ENCODE measurements at places on chromosomes 3 and 15. TPM values are rescaled to one million over a fixed set of nuclear protein-coding genes. Genes with fewer than 3 reads are reported as not detected.

GOLGA8G gene
- total RNA-seq: not detected

TRH gene
- not detected for total RNA-seq

DNA sequence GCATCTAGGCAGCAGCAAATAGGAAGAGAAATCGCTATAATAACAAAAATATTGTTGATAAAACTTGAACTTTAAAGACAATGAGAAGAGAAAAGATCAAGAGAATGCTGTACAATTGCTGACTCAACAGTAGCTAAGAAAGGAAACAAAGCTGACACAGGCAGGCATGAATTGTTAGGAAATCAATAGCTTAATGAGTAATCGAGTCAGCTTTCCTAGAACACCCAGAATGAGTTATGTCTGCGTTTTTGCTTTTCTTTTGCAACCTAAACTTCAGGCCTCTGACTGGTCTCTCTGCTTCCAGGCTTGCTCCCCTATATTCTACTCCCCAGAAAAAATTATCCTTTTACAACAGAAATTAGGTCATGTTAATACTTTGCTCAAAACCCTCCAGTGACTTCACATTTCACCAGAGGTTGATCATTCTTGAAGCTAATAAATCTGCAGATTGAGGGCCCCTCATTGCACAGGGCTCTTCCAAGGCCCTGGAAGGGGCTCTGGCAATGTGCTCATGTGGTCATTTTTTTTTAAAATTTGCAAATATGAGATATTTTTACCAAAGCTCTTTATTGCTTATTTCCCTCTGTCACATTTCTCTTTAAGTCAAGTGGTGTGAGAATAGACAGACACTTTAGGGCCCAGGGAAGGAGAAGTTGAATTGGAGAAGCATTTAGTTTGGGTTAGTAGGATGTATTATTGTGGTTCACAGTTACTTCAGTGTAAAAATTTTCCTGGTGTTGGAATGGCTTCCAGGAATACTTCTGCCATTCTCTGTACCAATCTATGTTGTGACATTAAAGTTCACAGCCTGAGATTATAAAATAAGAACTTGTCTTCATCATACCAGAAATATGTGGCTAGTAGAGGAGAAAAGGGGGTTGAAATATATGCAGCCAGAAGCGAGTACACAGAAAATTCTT is 116.3 kb downstream of the TMCO5A start:
- H3K4me1 ChIP-seq: no peaks in the 10 kb centered on the region
- DNase-seq: no peak
- no peak overlapping the region for H3K4me3 ChIP-seq
- H3K36me3 ChIP-seq: no peaks in the 10 kb centered on the region
- H3K27ac ChIP-seq: no peak overlapping the region
- no peaks in the 10 kb centered on the region for H3K27me3 ChIP-seq

- H3K27me3 ChIP-seq: no peaks in the 10 kb centered on the region
- H3K4me1 ChIP-seq: no peaks in the 10 kb centered on the region
- DNase-seq: no peak
- H3K4me3 ChIP-seq: no peak overlapping the region
- H3K27ac ChIP-seq: no peak overlapping the region
Measured at GRCh38 chr15:50633653-50634052, 52.9 kb downstream of the TRPM7 start.

DNA sequence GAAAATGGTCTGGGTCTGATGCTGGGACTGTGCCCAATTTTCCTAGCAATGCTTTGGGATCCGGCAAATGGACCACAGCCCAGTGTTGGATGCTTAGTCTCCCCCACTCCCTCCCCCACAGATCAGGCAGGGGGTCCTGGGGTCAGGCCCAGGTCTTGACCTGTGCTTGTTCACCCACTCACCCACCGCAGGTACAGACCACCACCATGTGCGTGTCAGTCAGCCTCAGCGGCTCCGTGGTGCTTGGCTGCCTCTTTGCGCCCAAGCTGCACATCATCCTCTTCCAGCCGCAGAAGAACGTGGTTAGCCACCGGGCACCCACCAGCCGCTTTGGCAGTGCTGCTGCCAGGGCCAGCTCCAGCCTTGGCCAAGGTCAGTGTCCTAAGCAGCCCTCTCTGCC is 10.6 kb downstream of the GRM2 start:
- no peak for DNase-seq
- no peaks in the 10 kb centered on the region for H3K36me3 ChIP-seq
- no peaks in the 10 kb centered on the region for H3K4me1 ChIP-seq

- no peak overlapping the region for H3K27ac ChIP-seq
- no peaks in the 10 kb centered on the region for H3K4me1 ChIP-seq
- no peak for DNase-seq
- H3K4me3 ChIP-seq: no peak overlapping the region
Measured at GRCh38 chr3:72679540-72680198, 168.6 kb downstream of the SHQ1 start.

DNA sequence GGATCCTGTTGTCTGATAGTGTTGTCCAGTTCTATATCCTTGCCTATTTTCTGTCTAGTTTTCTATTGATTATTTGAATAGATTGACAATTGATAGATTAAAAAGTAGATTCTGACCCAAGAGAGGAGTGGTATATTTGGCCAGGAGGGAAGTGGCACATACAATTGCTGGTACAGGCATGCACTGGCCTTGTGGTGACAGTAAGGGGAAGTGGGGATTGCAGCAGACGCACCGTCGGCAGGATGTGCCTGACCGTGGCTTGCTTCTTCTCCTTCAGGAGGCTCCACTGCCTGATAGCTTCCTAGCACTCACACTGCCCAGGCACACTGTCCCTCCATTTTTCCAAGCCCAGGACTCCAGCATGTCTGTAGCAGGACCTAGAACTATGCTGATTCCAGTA is 10.5 kb downstream of the GABRG3 start:
- no peaks in the 10 kb centered on the region for H3K27me3 ChIP-seq
- DNase-seq: no peak
- no peak overlapping the region for H3K4me3 ChIP-seq

GRCh38 chr15:40240619-40241221 is 1.9 kb downstream of the PAK6 start:
- no peaks in the 10 kb centered on the region for H3K36me3 ChIP-seq
- DNase-seq: peak; percentile 41
- H3K4me1 ChIP-seq: peaks cover 9% of the 10 kb centered on the region
- no peak overlapping the region for H3K27ac ChIP-seq

DNA sequence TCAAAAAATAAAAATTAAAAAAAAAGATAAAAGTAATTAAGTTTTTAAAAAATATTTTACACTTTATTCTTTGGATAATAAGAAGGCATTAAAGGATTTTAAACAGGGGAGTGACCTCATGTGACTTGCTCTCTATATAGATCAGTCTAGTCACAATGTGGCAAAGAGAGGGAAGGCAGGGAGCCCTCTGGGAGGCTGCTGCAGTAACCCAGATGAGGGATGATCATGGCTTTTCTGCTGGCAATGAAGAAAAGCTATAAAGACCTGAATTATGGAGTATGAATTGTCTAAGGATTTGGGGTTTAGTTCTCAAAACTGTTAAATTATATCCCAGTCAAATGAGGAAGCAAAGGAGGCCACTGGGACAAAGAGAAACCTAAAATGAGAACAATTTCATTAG is 58.1 kb downstream of the SUMF1 start:
- no peak overlapping the region for H3K27ac ChIP-seq
- no peaks in the 10 kb centered on the region for H3K27me3 ChIP-seq
- no peak overlapping the region for H3K4me3 ChIP-seq
- DNase-seq: no peak

GRCh38 chr3:196272826-196273225 is 14.7 kb downstream of the PCYT1A start:
- no peaks in the 10 kb centered on the region for H3K27me3 ChIP-seq
- no peak for DNase-seq
- peak overlapping the region; percentile 41 for H3K27ac ChIP-seq
- H3K36me3 ChIP-seq: no peaks in the 10 kb centered on the region
- H3K4me3 ChIP-seq: no peak overlapping the region

GRCh38 chr3:70486414-70487017 is 174.1 kb upstream of the MDFIC2 start:
- H3K36me3 ChIP-seq: no peaks in the 10 kb centered on the region
- no peaks in the 10 kb centered on the region for H3K27me3 ChIP-seq
- no peak overlapping the region for H3K27ac ChIP-seq
- H3K4me1 ChIP-seq: no peaks in the 10 kb centered on the region
- no peak for DNase-seq
- no peak overlapping the region for H3K4me3 ChIP-seq

HYKK gene
- total RNA-seq: 3.1 TPM

DNA sequence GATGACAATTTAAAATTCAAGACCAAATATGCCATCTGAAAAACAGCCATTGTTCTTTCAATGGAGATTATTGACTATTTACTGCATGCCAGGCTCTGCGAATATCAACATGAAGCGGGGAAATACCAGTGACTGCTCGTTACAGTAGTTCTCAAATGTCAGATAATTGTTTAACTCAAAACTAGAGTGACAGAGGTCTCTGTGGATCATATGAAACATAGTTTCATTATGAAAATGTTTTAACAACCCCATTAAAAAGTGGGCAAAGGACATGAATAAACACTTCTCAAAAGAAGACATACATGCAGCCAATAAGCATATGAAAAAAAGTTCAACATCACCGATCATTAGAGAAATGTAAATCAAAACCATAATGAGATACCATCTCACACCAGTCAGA is 50.0 kb upstream of the GPR149 start:
- no peak overlapping the region for H3K27ac ChIP-seq
- H3K4me3 ChIP-seq: no peak overlapping the region
- DNase-seq: no peak
- H3K36me3 ChIP-seq: no peaks in the 10 kb centered on the region
- H3K4me1 ChIP-seq: no peaks in the 10 kb centered on the region

DNA sequence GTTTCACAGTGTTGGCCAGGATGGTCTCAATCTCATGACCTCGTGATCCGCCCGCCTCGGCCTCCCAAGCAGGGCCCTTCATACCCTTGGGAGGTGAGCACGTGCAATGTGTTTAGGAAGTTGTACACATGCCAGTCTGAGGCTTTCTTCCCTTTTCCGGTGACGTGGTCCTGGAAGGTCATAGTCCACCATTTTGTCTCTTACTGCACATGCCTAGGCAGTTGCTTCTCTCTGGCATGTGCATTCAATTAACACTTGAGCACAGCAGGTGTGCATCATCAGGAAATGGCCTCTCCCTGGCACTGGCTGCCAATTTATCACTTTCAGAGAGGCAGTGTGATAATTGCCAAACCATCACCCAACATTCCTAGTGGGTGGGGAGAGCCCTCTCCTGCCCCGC is 21.7 kb upstream of the SELENOK start:
- H3K4me1 ChIP-seq: no peaks in the 10 kb centered on the region
- no peak for DNase-seq
- no peak overlapping the region for H3K27ac ChIP-seq
- no peaks in the 10 kb centered on the region for H3K27me3 ChIP-seq
- H3K36me3 ChIP-seq: no peaks in the 10 kb centered on the region

DNA sequence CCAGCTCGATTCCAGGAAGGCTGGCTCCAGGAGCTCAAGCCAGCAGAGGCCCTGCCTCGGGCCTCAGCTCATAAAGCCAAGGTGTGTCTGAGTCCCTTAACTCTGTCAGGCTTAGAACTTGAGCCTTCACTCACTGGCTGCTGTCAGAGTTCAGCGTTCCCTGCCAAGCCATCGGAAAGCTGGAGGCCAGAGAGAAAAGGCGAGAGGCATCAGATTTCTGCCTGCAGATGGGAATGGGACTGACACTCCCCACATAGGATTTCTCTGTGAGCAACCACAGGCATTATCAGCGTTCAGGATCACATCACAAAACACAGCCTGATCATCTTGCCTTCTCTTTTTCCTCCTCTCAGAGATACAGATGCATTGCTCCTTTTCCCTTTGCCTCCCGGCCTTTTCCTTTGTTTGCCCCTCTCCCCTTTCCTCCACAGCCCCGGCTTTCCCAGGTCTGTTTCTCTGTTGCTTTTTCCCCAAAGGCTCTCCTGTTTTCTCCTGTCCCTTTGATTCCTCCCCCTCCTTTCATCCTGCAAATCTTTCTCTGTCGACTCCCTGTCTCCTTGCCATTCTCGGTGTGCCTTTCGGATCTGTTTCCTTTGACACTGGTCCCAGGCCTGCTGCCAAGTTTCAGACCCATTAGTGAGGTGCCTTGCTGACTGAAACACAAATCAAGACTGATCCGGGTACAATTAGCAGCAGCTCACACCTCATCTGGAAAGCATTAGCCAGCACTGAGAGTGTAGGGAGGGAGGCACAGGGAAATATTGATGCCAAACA is 44.5 kb upstream of the BOC start:
- no peak overlapping the region for H3K4me3 ChIP-seq
- H3K36me3 ChIP-seq: no peaks in the 10 kb centered on the region
- peak; percentile 56 for DNase-seq
- no peaks in the 10 kb centered on the region for H3K27me3 ChIP-seq

IL16 gene
- total RNA-seq: 0.09 TPM

- H3K4me3 ChIP-seq: no peak overlapping the region
- DNase-seq: no peak
- H3K4me1 ChIP-seq: peaks cover 2% of the 10 kb centered on the region
- no peaks in the 10 kb centered on the region for H3K36me3 ChIP-seq
Measured at GRCh38 chr15:31136016-31136415, 34.5 kb upstream of the TRPM1 start.

GPR171 gene
- total RNA-seq: not detected

- H3K4me3 ChIP-seq: no peak overlapping the region
- H3K27me3 ChIP-seq: no peaks in the 10 kb centered on the region
- no peak for DNase-seq
- H3K4me1 ChIP-seq: peaks cover under 1% of the 10 kb centered on the region
- no peak overlapping the region for H3K27ac ChIP-seq
Measured at GRCh38 chr3:189967254-189967865, 153.3 kb downstream of the P3H2 start.

GRCh38 chr15:39453620-39454019 is 127.3 kb upstream of the THBS1 start:
- no peak overlapping the region for H3K27ac ChIP-seq
- H3K36me3 ChIP-seq: no peaks in the 10 kb centered on the region
- no peaks in the 10 kb centered on the region for H3K4me1 ChIP-seq
- no peak overlapping the region for H3K4me3 ChIP-seq

GRCh38 chr3:16905704-16906103 is 20.9 kb downstream of the PLCL2 start:
- no peak for DNase-seq
- H3K4me1 ChIP-seq: peaks cover 7% of the 10 kb centered on the region
- no peak overlapping the region for H3K4me3 ChIP-seq
- H3K27me3 ChIP-seq: no peaks in the 10 kb centered on the region

GRCh38 chr3:121648219-121648958 is 12.3 kb downstream of the HCLS1 start:
- no peak overlapping the region for H3K4me3 ChIP-seq
- H3K27ac ChIP-seq: no peak overlapping the region
- no peaks in the 10 kb centered on the region for H3K27me3 ChIP-seq
- no peaks in the 10 kb centered on the region for H3K4me1 ChIP-seq

DNA sequence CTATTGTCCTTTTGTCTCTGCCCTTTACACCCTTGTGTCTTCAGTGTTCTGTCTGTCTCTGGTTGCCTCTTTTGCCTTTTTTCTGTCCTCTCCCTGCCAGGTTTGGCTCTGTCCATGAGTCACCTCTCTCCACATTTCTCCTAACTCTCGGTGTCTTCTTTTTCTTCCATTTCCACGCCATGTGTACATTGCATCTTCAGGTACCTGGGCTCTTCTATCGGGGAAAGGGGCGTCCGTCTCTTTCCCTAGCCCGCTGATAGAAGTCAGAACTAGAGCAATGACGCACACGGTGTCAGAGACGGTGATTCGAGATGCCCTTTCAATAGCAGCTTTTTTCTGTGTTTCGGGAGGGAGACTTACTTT is 641 bp downstream of the OPA1 start:
- peaks cover 4% of the 10 kb centered on the region for H3K4me1 ChIP-seq
- peak overlapping the region; percentile 79 for H3K4me3 ChIP-seq
- H3K36me3 ChIP-seq: no peaks in the 10 kb centered on the region
- H3K27me3 ChIP-seq: no peaks in the 10 kb centered on the region
